ENCODE measurements at places on chromosomes 1 and 21.

DNA sequence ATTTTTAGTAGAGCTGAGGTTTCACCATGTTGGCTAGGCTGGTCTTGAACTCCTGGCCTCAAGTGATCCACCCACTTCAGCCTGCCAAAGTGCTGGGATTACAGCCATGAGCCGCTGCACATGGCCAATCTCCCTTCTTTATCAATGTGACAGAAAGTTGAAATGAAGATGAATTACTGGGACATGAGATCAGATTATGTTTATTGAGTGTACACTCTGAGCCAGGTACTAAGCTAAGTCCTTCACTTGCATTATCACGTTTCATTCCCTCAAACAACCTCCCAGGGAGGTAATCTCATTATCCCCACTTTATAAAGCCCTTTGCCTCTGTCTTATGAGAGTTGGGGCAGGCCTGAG, 6.3 kb upstream of the CHI3L2 start:
- DNase-seq = no peak

GRCh38 chr1:72283307-72284083, 1.2 kb upstream of the NEGR1 start:
- DNase-seq = no peak

DNA sequence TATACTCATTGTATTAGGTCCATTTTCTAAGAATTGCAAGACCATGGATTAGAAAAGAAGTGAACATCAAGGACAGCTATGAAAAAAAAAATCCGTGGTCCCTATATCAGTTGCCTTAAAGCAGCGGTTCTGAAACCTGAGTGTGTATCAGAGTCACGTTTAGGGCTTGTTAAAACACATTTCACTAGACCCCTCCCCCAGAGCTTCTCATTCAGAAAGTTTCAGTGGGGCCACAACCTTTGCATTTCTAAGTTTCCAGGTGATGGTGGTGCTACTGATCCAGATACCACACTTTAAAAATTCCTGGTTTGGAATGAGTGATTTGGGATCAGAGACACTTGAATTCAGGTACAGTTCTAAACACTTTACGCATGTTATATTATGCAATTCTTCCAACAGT, 96.1 kb upstream of the PRMT6 start:
- no peak for DNase-seq

DNA sequence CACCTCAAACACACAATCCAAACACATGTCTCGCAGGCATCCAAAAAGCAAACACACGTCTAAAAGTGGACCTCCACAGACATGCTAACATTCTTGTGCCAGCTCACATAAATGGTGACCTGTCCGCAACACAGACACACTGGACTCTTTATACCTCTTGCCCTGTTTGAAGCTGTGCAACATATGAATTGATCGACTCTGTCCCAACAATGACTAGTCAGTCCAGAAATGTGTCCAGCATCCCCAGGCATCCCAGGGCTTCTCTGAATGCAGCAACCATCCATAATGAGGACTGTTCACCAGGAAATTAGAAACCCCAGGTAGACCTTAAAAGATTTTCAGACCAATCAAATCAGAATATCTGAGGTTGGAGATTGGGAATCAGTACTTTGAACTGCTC, 3.2 kb downstream of the DDR2 start:
- DNase-seq = no peak

- no peak for DNase-seq
These were observed 11.4 kb upstream of the IL10RB start for GRCh38 chr21:33254766-33255165.

DNA sequence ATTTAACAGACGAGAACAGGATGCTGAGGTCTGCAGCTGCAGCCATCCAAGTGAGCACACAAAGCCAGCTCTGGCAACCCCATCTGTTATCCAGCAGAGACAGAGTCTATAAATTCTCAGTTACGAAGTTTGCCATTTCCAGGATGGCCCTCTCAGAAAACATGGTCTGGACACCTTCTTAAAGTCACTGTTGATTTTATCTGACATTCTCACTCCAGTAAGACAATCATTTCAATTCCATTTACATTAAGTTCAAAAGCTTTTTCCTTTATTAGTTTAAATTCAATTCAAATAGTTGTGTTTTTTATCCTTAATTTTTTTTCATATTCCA, 125.5 kb downstream of the DMRTB1 start:
- DNase-seq = no peak

- DNase-seq = no peak
These were observed 18.7 kb upstream of the PLA2G2E start for GRCh38 chr1:19942088-19942487.

GRCh38 chr1:220767312-220768125, 19.2 kb upstream of the MTARC1 start:
- DNase-seq = no peak

GRCh38 chr1:198245379-198245778, 88.6 kb downstream of the NEK7 start:
- DNase-seq = no peak

DNA sequence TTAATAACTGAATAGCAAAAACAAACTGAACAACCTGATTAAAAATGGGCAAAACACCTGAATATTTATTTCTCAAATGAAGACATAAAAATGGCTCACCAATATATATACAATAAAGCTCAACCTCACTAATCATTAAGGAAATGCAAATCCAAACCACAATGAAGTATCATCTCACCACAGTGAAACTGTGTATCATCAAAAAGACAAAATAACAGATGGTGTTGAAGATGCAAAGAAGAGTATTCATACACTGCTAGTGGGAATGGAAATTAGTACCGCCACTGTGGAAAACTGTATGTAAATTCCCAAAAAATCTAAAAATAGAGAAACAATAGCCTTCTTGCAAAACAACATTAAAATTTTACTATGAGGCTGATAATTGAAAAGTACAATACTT, 1660.1 kb upstream of the B3GALT2 start:
- no peak for DNase-seq

DNA sequence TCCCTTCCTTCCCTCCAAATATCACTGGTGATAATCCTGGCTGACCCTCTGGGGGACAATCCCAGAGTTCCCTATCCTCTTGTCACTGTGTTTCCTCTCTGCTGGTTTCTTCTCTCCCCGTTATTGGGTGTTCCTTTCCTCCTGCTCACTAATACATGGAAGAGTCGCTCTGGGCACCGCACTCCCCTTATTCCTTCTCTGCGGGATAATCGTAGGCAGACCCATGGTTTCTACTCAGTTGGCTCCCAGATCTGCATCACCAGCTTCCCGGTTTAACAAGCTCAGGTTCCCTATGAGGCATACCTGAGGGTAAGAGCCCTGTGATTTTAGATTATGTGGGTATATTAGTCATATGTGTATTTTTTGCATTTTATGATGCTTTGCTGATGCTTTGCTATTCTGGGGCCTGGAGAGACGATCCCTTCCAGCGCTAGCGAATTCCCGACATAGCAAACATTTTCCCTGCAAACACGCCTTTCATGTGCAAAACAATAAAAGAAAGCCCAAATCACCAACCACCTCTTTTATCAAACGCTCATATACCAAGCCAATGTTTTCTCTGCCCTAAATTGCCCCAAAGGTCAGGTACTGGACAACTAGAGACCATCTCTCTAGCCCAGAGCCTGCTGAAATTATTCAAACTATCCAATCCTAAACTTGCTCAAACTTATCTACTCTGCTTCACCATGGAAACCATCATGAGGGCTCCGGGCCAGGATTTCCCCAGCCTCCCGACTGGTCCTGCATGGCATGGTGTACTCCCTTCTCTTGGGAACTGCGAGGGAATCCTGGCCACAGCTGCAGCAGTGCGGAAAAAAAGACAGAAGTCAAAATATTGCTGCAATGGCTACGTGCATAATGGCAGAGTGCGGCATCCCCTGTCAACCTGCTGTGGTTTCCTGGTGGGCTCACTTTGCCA, 84.2 kb downstream of the PCP4 start:
- no peak for DNase-seq

- no peak for DNase-seq
These were observed 36.3 kb downstream of the ARID4B start for GRCh38 chr1:235291599-235292091.

GRCh38 chr1:11628767-11629166, 25.5 kb downstream of the FBXO2 start:
- no peak for DNase-seq

- no peak for DNase-seq
These were observed 27.6 kb downstream of the CD244 start for GRCh38 chr1:160834945-160835565.

- DNase-seq = no peak
These were observed 486.3 kb downstream of the NPHP4 start for GRCh38 chr1:5505944-5506343.

DNA sequence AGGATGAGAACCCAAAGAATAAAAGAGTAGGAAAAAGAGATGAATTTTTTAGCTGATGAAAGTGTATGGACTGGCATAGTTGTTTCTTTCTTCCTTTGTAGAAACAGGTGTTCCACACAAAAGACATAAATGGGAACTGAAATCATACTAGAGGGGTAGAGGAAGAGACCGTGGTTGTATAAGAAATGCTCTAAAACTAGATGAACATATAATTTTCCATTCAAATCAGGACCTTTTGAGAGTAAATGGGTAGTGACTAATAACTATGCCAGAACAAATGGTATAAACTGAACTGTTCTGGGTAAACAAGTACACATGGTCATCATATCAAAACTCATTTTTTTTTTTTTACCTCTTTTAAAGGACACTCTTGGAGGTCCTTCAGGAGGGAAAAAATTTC, 344.2 kb downstream of the VAV3 start:
- DNase-seq = no peak

DNA sequence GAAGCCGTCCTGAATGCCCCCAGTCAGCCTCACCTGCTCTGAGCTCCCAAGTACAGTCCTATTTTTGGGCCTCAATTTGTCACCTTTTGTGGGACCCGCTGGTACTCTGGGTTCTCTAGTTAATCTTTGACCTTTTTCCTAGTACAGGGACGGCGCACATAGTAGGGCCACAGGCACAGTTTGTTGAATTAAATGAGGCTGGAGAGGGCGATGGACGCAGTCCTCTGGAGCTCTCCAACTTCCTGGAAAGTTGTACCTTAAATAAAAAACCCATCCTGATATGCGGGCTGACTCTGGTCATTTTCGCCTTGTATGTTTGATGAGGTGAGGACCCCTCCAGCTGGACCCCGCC, 4.8 kb downstream of the FAM110D start:
- no peak for DNase-seq

DNA sequence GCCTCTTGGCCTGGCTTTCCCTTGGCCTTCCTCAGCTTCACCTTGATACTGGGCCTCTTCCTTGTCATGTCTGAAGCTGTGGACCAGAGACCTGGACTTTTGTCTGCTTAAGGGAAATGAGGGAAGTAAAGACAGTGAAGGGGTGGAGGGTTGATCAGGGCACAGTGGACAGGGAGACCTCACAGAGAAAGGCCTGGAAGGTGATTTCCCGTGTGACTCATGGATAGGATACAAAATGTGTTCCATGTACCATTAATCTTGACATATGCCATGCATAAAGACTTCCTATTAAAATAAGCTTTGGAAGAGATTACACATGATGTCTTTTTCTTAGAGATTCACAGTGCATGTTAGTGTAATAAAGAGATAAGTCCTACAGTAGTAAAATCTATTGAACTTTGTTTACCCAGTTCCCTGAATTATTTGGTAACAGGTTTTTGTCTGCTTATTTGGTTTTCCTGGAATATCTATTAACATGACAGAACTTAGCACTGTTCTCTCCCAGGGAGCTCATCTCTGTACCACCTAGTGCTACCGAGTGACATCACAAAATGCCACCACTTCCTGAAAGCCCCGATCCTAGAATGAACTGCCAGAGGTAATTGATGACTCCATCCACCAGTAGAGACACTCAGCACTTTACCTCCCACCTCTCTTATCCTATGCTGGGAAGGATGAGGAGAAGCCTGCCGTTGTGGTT, 22.2 kb downstream of the UBE2T start:
- DNase-seq = no peak
